ENCODE measurements at places on chromosomes 1 and 21.

DNA sequence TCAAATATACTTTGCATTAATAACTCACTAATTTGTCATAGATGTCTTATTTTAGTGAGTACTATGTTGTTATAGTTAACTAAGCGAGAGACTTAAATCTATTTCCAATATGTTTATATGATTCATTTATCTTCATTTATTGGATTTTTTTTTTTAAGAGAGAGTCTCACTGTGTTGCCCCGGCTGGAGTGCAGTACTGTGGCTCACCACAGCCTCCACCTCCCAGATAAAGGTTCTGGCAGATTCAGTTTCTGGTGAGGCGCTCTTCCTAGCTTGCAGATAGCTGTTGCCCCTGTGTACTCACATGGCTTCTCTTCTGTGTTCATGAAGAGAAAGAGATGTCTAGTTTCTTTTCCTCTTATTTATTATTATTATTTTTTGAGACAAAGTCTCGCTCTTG, 43.9 kb downstream of the SNRPE start:
- no peak for DNase-seq

DNA sequence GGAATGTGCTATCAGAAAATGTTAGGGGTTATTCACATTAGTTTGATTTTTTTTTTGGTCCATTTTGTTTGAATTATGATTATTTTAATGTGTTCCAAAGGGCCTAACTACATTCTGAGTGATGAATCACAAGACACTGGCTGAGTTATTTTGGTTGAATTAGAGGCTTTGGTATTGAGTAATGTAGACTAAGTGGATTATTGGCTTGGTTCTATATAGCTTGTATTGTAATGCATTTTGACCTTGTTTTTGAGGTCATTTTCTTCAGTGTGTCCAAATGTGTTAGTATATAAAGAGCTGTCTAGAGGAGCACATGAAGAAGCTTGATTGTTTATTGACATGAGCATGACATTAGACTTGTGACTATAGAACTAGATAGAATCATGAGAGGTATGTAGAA, 3.4 kb downstream of the ZNF326 start:
- no peak for DNase-seq

GRCh38 chr1:21933397-21934248, 3.5 kb downstream of the HSPG2 start:
- DNase-seq = no peak

DNA sequence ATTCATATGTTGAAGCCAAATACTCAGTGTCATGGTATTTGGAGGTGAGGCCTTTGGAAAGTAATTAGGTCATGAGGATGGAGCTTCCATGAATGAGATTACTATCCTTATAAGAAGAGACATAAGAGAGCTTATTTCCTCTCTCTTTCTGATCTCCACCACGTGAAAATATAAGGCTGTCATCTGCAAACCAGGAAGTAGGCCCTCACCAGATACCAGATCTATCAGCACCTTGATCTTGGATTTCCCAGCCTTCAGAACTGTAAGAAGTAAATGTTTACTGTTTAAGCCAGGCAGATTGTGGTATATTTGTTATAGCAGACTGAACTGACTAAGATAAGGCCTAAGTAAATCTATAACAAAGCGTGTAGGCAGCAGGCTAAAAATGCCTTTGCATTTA, 25.3 kb downstream of the RBM11 start:
- no peak for DNase-seq

GRCh38 chr1:10541286-10541685, 66.5 kb downstream of the PEX14 start:
- DNase-seq = no peak

- no peak for DNase-seq
Measured at GRCh38 chr1:234592240-234592639, 17.7 kb downstream of the IRF2BP2 start.

DNA sequence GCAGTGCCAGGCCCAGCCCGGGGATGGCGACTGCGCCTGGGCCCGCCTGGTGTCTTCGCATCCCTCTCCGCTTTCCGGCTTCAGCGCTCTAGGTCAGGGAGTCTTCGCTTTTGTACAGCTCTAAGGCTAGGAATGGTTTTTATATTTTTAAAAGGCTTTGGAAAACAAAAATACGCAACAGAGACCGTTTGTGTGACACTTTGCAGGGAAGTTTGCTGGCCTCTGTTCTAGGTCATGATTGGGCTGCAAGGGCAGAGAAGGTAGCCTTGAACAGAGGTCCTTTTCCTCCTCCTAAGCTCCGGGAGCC, 719 bp downstream of the SOD1 start:
- DNase-seq = no peak

GRCh38 chr1:29677028-29678024, 441.0 kb downstream of the PTPRU start:
- no peak for DNase-seq

DNA sequence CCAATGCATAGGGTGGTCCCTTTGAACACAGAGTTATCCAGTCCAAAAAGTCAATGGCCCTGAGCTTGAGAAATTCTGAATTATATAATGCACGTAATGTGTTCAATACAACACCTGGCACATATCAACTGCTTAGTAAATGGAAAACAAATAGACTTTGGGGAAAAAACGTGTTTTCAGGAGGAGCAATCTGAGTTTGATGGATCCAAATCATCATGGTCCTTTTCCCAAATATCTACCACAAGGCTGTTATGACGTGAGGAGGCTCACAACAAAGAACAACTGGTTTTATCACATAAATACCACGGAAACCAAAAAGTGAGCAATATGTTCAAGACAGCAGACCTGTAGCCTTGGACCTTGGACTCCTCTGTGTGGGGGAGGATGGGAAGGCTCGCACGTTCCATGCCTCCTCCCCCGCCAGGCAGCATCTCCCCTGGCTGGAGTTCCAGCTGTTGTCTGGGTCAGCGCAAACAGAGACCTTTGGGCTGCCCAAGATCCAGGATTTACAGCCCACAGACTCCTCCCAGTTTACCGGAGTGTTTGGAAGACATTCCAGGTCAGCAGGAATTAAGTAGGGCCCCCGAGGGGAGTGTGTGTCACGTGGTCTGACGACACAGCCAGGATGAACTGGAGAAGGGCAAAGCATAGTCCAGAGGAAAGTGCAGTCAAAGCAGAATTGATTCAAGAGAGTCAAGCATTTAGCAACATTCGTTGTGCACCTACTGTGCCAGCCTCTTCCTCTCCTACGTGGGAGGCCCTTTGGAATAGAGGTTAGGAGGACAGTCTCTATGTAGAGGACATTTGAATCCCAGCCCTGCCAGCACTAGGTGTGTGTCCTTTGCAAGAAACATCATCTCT, 32.2 kb upstream of the MED18 start:
- DNase-seq = no peak

DNA sequence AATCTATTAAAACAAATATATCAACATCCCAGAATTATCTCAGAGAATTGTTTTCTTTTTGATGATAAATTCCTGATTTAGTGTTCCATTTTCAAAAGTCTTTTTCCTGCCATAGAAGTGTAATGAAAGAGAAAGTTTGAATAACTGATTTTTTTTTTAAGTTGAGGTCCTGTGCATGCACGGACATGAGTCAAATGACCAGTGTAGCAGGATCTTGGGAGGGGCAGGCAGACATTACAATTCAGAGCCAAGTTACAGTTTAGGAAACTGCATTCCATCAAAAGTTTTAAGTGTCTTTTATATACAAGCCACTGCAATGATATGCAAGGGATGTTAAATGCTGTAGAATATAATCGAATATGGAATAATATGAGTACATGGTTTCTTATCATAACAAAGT, 227.5 kb downstream of the HMCN1 start:
- DNase-seq = no peak

DNA sequence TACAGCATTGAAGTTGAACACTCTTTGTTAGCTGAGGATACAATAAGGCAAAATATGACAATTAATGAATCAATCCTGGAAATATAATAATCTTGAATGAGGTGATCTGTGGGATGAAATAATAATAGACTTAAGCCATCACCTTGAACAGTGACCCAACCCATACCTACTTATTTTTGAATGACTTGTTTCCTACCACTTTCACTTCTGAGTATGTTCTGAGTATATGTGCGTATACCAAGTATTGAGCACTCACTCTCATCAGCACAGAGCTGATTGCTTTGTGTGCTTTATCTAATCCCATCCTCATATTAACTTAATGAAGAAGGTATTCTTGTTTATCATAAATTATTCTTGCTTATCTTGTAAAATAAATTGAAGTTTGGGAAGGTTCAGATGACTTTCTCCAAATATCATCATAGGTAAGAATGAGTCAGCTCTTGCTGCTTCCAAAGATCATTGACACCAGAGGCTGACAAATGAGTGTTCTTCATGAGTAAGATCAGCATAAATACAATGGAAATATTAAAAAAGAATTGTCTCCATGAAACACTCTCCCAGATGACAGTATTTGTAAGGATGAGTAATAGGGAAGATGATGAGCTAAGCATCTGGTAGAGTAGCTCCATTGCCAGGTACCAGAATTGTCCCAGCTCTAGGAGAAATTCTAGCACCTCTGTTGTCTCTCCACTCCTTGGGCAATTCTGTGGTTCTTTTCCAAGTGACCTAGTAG, 198.1 kb upstream of the KIAA0040 start:
- no peak for DNase-seq

- DNase-seq = no peak
Measured at GRCh38 chr21:35256468-35256988, 207.4 kb upstream of the RUNX1 start.

DNA sequence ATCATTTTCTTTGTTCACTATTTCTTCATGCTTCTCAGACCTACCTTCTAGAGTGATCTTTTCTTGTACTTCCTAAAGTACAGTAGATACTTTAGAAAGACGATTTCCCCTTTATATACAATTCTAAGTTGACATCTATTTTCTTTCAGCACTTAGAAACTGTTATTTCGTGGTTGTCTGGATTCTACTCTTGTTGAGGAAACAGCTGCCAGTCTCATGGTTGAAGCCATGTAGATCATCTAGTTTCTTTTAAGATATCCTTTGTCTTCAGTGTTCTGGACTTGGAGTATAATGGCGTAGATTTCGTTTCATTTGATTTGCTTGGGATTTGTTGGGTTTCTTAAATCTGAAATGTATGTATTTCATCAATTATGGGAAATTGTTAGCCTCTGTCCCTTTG, 67.6 kb downstream of the PKN2 start:
- no peak for DNase-seq

GRCh38 chr1:58249737-58250586, 296.6 kb downstream of the OMA1 start:
- DNase-seq = no peak

DNA sequence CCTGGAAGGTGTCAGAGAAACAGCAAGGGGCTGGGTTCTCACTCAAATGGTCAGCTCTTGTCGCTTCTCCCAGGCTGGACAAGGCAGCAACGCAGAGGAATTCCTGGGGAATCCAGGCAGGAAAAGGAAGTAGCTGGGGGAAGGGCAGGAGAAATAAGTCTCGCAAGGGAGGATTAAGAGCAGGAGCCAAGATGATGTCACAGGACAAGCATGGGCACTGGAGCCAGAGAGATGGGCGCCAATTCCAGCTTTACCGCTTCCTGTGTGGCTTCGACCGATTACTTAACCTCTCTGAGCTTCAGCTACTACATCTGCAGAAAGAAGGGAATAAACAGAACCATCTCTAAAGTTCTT, 70.5 kb downstream of the SSBP3 start:
- DNase-seq = no peak

- no peak for DNase-seq
Measured at GRCh38 chr1:75616436-75617433, 5.8 kb upstream of the SLC44A5 start.

- no peak for DNase-seq
Measured at GRCh38 chr1:155910621-155911121, 478 bp downstream of the RIT1 start.

- no peak for DNase-seq
Measured at GRCh38 chr1:113057006-113057405, 16.0 kb upstream of the LRIG2 start.

DNA sequence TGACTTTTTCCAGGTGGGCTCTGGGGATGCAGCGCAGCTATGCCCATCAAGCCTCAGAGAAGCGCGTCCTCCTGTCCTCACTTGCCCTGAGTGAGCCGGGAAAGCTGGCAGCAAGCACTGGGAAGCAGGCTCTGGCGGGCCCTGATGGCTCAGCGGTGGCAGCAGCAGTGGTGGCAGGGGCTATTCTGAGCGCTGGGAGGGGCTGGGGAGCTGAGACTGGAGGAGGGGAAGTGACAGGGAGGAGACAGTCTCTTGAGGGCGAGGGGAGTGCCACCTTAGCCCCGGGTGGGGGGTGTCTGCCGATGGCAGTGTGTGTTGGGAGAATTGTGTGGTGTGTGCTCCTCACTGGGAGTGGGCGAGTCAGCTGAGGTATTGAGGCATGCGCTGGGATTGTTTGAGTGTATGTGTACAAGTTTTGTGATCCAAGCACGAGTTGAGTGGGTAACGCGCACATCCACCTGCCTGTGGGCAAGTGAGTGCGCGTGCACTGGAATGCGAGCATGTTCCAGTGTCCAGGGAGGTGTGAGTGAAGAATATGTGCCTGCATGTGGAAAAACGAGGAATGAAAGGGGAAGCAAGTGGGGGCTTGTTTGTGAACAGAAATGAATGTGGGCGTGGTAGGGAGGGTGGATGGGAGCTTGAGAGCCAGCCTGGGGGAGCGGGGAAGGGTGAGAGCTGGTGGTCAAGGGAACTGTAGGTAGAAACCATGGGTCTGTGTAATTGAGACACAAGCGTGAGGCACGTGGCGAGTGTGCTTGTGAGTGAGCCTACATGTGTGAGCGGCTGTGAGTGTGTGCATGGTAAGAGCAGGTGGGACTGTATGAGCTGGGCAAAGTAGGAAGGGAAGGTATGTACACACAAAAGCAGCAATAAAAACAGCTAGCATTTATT, 2.9 kb upstream of the FOXO6 start:
- DNase-seq = no peak

- no peak for DNase-seq
Measured at GRCh38 chr1:114024049-114024448, 44.8 kb downstream of the OLFML3 start.

- peak; percentile 45 for DNase-seq
Measured at GRCh38 chr1:52423771-52424170, 19.4 kb downstream of the PRPF38A start.

DNA sequence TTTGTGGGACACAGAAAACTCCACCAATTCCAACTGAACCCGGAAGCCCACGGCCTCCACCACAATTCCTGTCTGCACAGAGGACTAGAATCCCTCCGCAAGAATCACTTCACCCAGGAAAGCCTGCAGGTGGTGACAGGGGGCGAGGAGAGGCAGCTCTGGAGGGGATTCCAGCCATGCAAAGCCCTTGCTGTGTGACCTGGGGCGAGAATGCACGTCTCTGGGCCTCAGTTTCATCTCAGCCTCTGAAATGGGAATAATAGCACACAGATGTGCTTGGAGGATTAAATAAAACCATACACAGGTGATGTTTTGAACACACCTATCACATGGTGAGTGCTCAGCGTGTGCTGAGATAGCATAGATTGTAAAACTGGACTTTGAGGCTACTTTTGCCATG, 14.1 kb downstream of the FBXO2 start:
- no peak for DNase-seq

GRCh38 chr1:198761859-198762616, 123.2 kb downstream of the PTPRC start:
- no peak for DNase-seq

- no peak for DNase-seq
Measured at GRCh38 chr1:235075048-235075776, 53.4 kb downstream of the TOMM20 start.
